ENCODE measurements at places on chromosomes 11 and 22. TPM values are rescaled to one million over a fixed set of nuclear protein-coding genes. Genes with fewer than 3 reads are reported as not detected.
A peak's percentile ranks its signal among the peaks of the same experiment; 100 is the strongest.

Gene HDHD5
- 37.2 TPM for total RNA-seq

Gene P4HA3
- 1.3 TPM for total RNA-seq

Gene SMIM35
- not detected for total RNA-seq

Gene NAALAD2
- not detected for total RNA-seq

Gene CDCA5
- total RNA-seq, result 92.9 TPM

Gene CDC42EP2
- 8.1 TPM for total RNA-seq

Gene IFITM1
- total RNA-seq, result 66.3 TPM

Gene RIMBP3B
- total RNA-seq, result 0.54 TPM

Gene ALKBH3
- total RNA-seq, result 34.4 TPM

Gene DERL3
- total RNA-seq, result 1.0 TPM

Gene PHOX2A
- not detected for total RNA-seq

Gene FDXACB1
- 4.1 TPM for total RNA-seq

Gene SCGB2A2
- total RNA-seq, result not detected

GRCh38 chr11:21622995-21623394 lies 569.9 kb upstream of the ANO5 start:
- DNase-seq, result no peak

- peak; percentile 30 for DNase-seq
Observed at GRCh38 chr11:72813740-72814285, 398 bp upstream of the ATG16L2 start.

- DNase-seq, result no peak
Observed at GRCh38 chr11:44005063-44005701, 42.6 kb upstream of the ACCSL start.

DNA sequence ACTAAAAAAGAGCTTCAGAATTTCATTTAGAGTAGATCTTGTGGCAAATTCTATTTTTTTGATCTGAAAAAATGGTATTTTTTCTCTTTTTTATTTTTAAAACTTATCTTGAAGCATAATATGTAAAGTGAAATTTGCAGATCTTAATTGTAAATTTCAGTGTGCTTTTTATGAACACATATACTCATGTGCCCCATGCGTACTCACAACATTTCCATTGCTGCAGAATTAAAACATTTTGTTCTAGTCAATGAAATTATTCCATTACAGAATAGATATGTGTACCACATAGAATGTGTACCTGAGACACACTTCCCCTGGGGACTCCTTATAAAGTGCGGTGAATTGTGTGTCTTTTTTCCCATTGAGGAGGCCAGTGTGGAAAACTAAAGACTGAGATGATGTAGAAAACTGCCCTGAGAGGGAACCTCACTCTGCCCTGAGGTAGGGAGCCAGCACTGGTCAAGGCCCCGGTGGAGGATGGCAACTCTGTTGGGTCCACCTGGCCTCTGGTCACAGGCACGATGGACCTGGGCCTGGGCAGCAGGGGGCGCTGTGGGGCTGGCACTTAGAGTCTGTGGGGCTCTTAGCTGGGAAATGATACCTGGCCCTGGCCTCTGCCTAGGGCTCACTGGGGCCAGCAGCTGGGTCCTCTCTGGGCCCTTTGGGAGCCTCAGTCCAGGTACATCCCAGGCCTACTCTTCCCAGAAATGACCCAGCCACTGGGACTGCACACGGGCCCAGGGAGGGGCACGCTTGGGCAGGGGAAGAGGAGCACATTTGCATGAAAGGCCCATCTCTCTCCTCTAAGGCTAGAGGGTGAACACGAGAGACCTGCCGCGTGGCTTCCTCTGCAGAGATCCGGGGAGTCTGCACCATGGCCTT lies 77.9 kb upstream of the TOP3B start:
- peak; percentile 24 for DNase-seq

DNA sequence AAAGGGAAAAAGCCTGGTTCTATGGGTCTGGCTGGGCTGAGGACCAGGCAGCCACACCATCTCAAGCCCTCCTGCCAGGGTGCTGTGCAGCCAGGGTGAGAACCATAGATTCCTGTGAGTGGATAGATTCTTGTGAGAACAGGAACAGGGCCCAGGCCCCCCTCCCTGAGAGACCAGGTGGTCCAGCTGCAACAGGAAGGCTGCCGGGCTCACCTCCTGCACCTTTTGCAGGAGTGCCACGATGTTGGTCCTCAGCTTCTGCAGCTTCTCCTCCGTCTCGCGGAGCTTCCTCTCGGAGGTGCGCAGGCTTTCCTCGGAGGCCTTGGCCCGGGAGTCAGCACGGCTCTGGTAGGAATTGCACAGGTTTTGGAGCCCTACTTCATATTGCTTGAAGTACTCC lies 40.8 kb downstream of the MORC2 start:
- DNase-seq, result no peak

DNA sequence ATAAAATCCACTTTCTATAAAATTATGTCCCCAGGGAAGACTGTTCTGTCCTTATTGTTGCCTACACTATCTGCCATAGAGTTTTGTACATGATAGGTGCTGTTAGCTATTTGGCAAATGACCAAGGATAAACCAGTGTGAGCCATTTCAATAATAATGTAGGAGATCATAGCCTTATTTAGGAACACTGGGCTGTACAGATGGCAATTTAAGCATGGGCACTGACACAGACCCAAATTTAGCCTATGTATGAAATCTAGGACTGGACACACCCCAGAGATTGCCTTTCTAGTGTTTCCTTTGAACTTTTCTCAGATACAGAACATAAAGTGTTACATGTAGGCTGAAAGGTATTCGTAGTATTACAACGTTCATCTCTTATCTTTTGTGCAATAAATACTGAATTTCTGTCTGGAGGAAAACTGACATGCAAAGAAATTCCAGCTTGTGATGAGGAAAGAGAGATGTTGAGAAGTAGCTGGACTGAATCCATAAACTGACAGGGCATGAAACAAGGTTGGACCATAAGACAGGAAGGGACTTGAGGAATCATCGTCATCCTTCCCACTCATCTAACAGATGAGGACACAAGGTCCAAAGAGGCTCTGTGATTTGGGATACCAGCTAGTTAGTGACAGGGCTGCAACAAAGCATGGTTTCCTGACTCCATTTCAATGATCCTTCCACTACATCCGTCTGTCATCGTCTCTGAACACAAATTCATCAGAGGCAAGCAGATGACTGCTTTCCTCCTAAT lies 60.3 kb downstream of the TMPRSS5 start:
- DNase-seq, result no peak

- no peak for DNase-seq
Observed at GRCh38 chr11:128326791-128327190, 260.6 kb downstream of the ETS1 start.

- no peak for DNase-seq
Observed at GRCh38 chr22:43291381-43291780, 51.8 kb downstream of the SCUBE1 start.

DNA sequence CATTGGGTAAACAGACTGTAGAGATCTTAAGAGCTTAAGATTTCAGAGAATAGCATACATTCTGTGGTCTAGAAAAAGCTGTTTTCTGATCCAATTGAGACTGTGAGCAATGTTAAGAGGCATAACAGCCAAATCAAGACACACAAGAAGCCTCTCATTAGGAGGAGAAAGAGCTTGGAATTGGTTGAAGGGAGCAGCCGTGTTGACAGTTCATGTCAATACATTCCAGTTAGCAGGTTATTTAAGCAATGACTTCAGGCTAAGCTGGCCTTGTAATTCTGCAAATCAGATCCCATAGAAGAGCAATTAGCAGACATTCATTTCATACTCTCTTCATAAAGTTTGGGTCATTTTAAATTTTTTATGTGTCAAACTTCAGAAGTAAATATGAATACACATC lies 50.9 kb downstream of the ETS1 start:
- no peak for DNase-seq

GRCh38 chr11:106594751-106595351 lies 423.4 kb downstream of the GUCY1A2 start:
- no peak for DNase-seq

- DNase-seq, result no peak
Observed at GRCh38 chr11:102575012-102575411, 44.5 kb upstream of the MMP7 start.

- no peak for DNase-seq
Observed at GRCh38 chr11:74524978-74525377, 31.5 kb upstream of the LIPT2 start.

GRCh38 chr11:33651555-33651954 lies 49.1 kb downstream of the C11orf91 start:
- DNase-seq, result no peak

- peak; percentile 72 for DNase-seq
Observed at GRCh38 chr22:20885557-20886323, 26.9 kb downstream of the SNAP29 start.

- no peak for DNase-seq
Observed at GRCh38 chr11:1073261-1073724, 1.4 kb upstream of the MUC2 start.

DNA sequence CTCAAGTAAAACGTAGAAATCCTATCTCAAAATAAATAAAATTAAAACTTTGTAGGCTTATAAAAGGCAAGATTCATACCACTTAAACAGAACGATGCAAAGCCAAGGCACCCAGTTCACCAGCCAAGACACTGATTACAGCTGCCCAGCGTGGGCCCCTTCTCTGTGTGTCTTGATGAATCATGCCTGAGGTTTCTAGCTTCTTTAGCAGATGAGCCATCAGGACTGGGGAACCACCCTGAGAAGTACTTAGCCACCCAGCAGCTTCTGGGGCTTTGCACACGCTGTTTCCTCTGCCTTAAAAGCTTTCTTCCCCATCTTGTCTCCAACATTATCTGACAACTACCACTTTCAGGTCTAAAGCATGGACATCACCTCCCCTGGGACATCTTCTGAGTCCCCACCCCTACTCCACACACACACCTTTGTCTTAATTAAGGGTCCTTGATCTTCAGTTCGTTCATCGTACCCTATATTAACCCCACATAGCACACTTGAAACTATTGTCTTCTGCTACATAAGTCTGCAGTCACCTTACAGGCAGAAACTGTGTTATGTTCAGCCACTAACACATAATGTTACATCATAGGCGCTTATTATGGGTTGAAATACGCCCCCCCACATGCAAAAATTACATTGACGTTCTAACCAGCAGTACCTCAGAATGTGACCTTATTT lies 8.7 kb upstream of the LAYN start:
- DNase-seq, result no peak

DNA sequence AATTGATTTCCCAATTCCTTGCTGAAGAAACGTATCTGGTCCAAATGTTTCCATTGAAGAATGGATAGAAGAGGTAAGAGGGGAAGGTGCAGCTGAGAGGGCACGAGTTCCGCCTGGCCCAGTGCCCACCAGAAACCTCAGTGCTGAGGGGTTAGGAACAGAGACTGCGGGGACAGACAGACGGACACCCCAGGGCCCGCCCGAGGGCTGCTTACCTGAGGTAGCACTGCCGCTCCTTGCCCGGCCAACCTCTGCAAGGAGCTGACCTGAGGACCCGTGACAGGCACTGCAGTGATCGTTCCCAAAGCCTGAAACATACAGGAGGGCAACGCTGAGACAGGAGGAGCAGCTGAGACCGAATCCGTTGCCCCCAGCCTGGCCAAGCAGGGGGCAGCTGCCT lies 89.6 kb downstream of the PHF21B start:
- no peak for DNase-seq

DNA sequence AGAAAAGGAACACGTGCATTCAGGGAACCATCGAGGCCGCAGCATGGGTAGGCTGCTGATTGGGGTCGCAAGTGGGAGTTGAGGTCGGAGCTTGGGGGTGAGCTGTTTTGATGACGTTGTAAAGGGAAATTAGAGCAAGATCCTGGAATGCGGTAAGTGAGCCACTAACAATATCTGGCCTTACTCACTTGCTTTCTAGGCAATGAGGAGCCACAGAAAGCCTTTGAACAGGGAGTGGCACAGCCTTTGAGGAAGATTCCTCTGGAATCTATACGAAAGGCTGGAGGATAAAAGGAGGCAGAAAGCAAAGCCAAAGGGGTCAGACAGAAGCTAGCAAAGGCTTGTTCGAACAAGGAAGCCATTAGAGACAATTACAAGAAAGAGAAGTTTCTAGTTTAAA lies 197.5 kb downstream of the LARGE1 start:
- no peak for DNase-seq

GRCh38 chr11:112597286-112597790 lies 336.7 kb upstream of the PLET1 start:
- no peak for DNase-seq

- DNase-seq, result no peak
Observed at GRCh38 chr22:30861131-30861530, 107.4 kb downstream of the MORC2 start.

DNA sequence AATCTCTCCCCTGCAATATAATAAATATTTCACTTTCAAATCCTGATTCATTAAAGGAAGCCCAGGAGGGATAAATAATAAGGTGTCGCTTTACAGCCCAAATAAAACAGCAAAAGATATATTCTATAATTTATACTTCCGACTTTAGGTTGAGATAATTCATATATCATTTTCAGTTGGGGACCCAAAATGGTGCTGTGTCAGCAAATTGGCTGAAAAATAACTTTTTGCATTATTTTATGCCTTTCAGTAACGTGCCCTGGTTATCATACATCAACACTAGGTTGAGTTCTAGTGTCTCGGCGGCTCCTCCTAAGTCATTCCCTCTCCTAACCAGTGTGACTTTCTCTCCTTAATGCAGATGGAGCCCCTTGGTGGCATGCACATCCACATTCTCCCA lies 278.2 kb downstream of the NXPE2 start:
- no peak for DNase-seq

GRCh38 chr11:65382804-65383368 lies 440 bp upstream of the SLC25A45 start:
- DNase-seq, result no peak

DNA sequence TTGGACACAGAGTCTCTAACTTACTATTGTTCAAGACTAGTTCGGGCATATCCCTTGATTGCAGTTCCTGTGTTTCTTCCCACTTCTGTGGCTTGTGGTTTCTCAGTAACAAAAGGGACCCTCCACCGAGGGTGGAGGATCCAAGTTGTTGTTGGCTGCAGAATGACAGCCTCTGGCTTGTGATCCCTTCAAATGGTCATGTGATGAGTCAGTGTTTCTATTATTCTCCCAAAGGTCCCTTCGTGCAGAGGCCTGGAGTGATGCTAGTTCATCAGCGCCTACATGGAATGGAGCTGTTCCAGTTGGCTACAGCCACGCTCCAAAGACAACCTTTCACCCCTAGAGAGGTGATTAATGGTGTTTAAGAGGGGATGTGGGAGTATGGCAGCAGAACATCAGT lies 2.6 kb upstream of the VWCE start:
- DNase-seq, result no peak

DNA sequence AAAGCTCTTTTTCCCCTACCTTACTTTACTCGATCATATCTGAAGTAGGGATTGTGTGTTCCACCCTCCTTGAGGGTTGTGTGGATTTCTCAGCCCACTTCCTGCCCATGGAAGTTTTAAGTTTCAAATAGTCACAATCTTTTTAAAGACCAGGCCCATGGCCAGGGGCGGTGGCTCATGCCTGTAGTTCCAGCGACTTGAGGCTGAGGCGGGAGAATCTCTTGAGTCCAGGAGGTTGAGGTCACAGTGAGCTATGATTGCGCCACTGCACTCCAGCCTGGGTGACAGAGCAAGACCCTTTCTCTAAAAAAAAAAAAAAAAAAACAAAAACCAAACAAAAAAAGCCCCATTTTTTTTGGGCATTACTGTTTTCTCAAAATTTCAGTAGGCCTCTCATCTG lies 36.3 kb upstream of the LRRC10B start:
- DNase-seq, result no peak
